ENCODE measurements at places on chromosomes 2 and 18.
A peak's percentile ranks its signal among the peaks of the same experiment; 100 is the strongest.

DNA sequence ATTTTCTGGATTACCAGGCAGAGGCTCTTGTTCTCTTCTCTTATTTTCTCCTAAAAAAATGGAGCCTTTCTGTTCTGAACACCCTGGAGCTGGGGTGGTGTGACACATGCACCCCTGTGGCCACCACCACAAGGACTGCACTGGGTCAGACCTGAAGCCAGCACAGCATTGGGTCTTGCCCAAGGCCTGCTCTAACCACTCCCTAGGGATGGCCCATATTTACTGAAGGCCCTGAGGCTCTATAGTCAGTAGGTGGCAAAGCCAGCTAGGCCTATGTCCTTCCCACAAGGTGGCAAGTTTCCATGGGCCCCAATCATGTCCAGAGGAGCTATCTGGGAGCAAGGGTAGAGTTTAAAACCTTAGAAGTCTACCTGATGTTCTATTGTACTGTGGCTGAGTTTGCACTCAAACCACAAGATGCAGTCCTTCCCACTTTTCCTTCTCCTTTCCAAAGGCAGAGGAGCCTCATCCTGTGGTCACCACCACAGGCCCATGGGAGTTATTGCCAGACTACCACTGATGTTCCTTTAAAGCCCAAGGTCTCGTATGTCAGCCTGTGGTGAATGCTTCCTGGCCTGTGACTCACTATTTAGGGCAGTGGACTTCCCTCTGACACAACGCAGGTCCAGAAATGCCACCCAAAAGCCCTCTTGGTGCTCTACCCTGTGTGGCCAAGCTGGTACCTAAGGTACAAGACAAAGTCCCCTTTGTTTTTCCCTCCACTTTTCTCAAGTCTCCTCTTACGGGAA is 15.0 kb upstream of the FMNL2 start:
- no peak for DNase-seq

DNA sequence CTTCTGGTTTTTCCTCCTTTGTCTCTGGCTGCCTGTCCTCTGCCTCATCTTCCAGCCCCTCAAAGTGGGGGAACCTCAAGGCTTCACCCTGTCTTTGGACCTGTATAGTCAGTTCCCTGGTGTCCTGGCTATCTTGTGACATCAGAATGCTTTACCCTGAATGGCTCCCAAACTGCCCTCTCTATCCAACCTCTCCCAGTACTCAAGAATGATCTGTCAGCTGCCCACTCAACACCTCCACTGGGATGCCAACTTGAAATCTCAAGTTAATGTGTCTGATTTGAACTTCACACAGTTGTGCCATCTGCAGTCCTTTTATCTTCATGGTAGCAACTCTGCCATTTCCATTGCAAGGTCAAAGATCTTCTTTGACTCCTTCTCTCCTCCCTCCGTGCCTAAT is 43.8 kb downstream of the UBE2F start:
- no peak for DNase-seq

GRCh38 chr2:162072181-162072702 is 1.8 kb downstream of the DPP4 start:
- DNase-seq: peak; percentile 59

DNA sequence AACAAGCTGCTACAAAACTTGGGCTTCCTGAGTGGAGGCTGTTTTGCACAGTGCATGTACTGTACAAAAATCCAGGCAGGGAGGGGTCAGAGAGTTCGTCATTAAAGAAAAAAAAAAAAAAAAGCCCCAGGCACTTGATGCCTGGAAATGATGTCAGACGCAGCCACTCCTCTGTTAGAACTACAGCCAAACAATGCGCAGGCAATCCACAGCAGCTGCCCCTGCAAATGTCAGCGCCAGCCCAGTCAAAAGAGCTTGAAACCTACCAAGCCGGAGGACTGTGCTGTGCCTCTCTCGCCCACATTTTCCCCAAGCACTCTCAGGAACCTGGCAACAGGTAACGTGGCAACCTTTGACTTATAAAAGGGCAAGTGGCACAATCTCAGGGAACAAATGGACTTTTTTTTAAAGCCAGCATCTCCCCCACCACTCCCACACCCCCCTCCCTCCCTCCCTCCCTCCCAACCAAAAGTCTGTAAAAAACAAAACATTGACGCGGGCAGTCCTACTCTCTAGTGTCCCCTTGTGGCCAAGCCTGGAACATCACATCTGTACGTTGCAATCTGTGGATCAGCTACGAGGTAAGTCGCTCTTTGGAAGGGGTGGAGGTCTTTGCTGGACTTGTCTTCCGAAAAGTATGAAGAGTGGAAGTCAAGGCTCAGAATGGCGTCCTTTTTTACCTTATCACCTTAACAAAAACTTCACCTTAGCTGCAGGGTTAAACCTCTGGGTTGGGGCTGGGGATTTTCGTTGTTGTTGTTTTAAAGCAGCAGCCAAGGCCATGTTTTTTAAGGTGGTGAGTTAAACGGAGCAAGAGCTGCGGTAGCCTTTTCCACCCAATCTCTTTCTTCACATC is 144.2 kb downstream of the TGIF1 start:
- DNase-seq: peak; percentile 94

DNA sequence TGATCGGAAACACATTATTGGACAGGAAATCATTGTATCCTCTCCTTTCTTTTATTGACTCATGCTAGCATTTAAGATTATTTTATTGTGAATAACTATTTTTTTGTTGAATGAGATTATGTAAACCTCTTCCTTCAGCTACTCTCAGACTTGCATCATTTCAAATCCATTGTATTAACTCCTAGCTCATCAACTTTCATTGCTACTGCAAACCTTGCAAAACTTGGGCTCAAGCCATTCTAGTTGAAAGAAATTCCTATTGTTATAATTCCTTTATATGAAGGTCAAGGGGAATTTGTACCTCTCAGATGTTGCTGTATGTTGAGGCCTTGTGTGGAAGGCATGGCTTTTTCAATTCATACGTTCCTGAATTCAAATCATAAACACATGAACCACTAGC is 1764.6 kb downstream of the SUCLG1 start:
- no peak for DNase-seq

DNA sequence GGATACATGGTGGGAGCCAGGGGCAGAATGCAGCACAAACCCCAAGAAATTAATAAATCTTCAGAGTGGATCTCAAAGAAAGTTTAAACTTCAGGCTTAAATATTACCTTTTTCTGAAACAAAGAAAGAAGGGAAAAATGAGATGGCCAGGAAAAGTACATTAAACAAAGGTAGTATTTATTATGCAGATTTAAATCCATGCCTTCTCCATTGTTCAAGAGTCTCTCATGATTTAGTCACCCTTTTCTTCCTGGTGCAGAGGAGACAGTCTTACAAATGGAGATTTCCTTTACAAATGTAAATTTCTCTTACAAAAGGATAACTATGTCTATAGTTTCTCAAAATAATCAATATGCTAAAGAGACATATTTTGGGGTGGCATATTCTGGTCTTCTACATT is 33.4 kb upstream of the PPM1B start:
- no peak for DNase-seq
